ENCODE measurements at places on chromosomes 16 and 17.

DNA sequence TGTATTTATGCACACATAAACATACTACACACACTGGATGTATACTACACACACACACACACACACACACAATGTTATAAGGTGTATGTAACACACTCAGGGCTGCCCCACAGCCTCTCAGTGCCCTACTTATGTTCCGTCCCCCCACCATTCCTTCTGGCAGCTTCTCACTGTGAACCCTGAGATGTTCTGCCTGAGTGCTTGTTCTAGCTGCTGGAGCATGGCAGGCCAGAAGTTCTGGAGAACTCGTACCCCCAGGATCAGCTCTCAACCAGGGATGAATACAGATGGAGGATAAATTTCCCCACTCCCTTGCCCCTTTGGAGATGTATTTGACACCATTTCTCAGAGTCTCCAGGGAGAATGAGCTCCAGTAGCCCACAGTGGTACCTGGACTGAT lies 76.4 kb downstream of the CDH13 start:
- DNase-seq, result no peak

GRCh38 chr16:801584-802363 lies 1.2 kb upstream of the GNG13 start:
- no peak for DNase-seq

DNA sequence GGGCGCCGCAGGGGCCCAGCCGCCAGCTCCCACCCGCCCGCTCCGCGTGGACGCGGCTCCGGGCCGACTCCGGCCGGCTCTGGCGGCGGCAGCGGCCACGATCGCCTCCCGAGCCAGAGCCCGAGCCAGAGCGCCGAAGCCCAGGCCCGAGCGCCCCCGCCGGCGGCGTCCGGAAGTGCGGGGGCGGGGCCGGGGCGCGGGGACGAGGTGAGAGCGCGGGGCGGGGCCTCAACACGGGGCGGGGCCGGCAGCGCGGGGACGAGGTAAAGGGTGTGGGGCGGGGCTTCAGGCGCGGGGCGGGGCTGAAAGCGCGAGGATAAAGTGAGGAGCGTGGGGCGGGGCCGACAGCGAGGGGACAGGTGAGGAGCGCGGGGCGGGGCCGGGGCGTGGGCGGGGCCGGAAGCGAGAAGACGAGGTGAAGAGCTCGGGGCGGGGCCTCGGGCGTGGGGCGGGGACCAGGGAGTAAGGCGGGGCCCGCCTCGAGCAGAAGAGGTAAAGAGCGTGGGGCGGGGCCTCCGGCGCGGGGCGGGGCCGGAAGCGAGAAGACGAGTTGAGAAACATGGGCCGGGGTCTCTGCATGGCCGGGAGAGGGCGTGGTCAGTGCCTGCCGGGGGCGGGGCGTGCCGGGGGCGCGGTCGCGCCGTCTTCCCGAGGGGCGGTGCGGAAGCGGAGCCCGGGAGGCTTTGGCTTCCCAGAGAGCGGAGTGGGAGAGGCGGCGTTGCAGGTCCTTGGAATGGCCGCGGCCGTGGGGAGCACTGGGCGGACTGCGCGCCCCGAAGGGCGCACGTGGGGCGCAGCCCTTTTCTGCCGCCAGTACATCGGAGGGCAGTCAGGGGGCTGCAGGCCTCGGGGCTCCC lies at the start of gene AXIN1:
AXIN1 (minus strand) TSS at position 177 of the 857 bp plus-strand sequence. CDS start 5,698 bp downstream, outside the sequence.
- peak; percentile 90 for DNase-seq

DNA sequence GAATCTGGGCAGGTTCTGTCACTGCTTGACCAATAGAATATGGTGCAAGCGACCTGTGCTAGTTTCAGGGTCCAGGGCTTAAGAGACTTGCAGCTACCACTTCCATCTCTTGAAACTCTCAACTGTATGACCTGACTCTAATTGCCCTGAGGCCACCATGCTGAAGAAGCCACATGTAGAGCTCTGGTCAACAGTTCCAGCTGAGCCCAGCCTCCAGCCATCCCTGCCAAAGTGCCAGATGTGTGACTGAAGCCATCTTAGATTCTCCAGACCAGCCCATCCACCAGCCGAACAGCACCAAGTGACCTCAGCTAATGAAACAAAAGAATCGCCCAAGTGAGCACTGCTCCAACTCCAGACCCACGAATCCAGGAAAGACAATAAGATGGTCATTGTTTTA lies 3.4 kb upstream of the MT2A start:
- no peak for DNase-seq

GRCh38 chr16:82280867-82281266 lies 110.8 kb upstream of the MPHOSPH6 start:
- no peak for DNase-seq

- DNase-seq, result no peak
Measured at GRCh38 chr17:56739776-56740175, 93.9 kb downstream of the C17orf67 start.

DNA sequence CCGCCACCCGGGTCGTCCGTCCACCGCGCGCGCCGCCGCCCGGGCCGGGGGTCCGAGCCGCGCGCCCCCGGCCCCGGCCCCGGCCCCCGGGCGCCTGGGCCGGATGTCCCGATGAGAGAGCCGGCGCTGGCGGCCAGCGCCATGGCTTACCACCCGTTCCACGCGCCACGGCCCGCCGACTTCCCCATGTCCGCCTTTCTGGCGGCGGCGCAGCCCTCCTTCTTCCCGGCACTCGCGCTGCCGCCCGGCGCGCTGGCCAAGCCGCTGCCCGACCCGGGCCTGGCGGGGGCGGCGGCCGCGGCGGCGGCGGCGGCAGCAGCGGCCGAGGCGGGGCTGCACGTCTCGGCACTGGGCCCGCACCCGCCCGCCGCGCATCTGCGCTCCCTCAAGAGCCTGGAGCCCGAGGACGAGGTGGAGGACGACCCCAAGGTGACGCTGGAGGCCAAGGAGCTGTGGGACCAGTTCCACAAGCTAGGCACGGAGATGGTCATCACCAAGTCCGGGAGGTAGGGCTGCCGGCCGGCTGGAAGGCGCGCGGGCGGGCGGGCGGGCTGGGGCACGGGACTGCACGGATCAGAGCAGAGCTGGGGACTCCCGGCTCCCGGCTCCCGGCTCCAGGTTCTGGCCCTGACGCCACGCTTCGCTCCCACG lies 548 bp downstream of the TBX2 start:
- DNase-seq, result no peak

- no peak for DNase-seq
Measured at GRCh38 chr16:56102183-56102686, 89.1 kb upstream of the GNAO1 start.

DNA sequence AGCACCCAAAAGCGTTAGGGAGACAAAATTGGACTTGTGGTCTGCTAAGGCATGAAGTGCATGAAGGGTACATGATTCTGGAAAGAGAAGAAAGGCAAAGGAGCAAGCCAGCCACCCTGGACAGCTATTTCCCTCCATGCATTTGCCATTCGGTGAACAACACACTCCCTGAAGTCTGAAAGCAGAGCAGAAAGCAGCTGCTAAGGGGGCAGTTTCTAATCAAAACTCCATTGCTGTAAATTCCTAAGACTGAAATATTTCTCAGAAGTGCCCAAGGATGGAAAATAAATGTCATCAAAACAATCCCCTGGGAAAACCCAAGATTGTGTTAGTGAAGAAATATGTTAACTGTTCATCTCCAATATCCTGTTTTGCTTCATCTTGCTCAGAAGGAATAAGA lies 44.3 kb downstream of the PMP22 start:
- no peak for DNase-seq

- DNase-seq, result no peak
Measured at GRCh38 chr16:89653656-89654295, 3.7 kb downstream of the CHMP1A start.

DNA sequence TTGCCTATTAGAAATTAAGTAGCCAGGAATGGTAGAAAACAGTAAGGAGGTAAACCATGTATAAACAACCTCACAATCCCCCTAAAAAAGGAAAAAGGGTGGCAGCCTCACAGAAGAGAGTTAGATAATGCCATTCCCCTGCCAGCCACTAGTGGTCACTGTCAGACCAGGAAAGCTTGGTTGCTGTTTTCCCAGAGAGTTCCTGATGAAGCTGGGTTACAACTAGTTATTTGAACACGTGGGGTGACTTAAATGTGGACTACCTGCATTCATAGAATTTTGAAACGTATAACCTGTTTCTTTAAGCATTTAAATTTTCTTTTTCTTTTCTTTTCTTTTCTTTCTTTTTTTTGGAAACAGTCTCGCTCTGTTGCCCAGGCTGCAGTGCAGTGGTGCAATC lies 5.8 kb downstream of the GPRC5C start:
- no peak for DNase-seq

GRCh38 chr16:3274490-3274889 lies 8.8 kb upstream of the ZNF263 start:
- no peak for DNase-seq

DNA sequence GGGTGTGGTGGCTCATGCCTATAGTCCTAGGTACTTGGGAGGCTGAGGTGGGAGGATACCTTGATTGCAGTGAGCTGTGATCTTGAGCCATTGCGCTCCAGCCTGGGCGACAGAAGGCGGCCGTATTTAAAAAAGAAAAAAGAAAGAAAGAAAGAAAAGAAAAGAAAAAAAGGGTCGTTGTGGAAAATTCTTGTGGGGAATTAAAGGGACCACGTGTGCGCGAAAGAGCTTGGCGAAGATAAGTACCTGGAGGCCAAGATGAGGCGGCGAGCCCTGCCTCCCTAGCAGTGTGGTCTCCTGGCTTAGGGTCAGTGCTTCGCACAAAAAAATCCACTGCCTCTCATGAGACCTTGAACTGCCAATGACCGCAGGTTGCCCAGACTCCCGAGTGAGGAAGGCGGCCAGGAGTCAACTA lies 728 bp upstream of the NMT1 start:
- no peak for DNase-seq

- no peak for DNase-seq
Measured at GRCh38 chr16:79593074-79593531, 7.4 kb downstream of the MAF start.

- DNase-seq, result no peak
Measured at GRCh38 chr17:36884495-36885152, 52.7 kb upstream of the LHX1 start.

- no peak for DNase-seq
Measured at GRCh38 chr16:54506741-54507500, 220.3 kb upstream of the IRX3 start.

DNA sequence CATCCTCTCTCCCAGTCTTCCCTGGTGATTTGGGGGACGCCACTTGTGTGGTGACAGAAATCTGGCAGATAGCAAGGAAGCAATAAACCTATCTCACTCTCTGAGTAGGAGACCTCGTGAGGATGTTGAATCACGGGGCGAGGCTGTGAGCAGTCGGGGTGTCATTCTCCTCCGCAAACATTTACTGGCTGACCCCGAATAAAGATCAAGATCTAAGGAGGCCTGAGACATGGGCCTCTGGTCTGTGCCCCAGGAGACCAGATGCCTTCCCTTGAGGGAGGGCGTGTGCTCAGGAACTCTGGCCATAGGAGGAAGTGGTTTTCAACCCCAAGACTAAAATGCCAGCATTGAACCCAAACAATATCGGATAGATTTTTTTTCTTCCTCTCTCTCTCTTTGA lies 53.1 kb downstream of the FOXL1 start:
- no peak for DNase-seq

GRCh38 chr17:79205688-79206205 lies 131.1 kb downstream of the ENGASE start:
- no peak for DNase-seq

DNA sequence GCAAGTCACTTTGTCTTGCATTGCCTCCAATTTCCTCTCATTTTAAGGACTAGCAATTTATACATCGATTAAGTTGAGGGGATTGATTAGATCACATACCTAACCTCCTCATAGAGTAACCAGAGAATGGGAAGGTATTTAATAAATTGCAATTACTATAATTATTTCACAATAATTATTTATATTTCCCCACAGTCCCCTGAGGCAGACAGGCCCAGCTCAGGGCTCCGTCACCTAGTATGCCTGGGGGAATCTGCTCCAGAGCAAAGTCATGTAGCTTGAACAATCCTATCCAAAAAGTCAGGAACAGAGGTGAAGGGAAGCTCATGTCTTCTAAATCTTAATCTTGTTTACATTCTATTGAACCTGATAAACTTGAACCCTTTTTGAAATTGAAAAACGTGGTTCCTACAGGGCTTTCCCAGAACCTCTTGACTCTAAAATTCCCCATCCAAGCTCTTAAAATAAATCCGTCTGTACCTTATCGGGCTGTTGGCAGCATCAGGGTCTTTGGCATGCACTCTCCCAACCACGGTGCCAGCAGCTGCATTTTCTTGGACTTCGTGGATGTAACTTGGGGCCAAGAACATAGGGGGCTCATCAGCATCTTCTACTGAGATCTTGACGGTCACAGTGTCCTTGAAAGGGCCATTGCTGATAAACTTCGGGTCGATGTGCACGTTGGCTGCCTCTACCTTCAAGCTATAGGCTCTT lies 140.1 kb downstream of the CDH11 start:
- DNase-seq, result no peak

DNA sequence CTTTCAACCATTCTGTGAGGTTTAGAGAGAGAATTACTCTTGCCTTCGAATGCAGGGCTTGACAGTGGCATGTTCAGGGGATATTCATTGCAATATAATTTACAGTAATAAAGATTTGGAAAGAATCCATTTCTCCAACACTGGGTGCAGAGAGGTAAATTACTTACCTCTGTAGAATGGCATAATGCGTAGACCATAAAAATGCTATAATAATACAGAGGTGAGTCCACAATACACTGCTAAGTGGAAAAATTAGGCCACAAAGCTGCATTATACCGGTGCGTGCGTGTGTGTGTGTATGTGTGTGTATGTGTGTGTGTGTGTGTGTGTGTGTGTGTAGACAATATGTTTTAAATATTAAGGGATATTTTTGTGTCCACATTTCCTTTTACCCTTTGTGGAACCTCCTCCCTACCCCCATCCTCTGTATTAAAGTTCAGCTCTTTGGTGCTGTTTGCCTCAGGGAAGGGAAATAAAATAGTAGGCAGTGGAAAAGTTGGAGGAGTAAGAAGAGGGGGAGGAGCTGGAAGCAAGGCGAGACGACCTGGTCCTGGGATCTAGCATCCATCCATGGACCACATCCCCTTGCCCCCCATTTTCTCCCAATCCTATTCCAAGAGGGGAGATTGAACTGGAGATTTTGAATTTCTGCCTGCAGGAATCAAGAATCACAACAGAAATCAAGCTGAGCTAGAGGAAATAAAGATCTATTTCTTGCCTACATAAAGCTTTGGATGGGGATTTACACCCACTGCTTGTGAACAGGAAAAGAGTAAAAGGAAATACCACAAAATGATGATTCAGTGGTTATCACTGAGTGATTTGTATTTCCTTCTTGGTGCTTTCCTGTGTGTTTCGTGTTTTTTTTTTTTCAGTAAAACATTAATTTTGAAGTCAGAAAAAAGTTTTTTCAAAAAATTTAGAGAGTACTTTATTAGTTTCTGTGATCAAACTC lies 124.8 kb downstream of the RGS9 start:
- DNase-seq, result no peak

GRCh38 chr16:5850632-5851392 lies 753.2 kb upstream of the EEF2KMT start:
- no peak for DNase-seq

DNA sequence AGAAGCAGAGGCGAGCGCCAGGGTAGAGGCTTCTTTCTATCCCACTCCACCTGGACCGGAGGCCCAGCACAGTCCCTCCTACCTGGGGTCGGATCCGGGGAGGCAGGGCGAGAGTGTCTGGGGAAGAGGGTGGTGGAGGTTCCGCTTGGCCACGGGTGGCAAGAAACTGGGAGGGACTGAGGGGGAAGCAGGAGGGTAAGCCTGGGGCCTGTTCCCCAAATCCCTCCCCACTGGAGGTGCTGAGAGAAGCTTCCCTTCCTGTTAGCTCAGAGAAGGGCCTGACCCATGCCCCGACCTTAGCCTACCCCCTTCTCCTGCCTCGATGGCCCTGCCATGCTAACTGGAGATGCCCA lies 1.8 kb upstream of the TPPP3 start:
- DNase-seq, result no peak
